ENCODE measurements at places on chromosomes 6 and 20.
A peak's percentile ranks its signal among the peaks of the same experiment; 100 is the strongest.

DNA sequence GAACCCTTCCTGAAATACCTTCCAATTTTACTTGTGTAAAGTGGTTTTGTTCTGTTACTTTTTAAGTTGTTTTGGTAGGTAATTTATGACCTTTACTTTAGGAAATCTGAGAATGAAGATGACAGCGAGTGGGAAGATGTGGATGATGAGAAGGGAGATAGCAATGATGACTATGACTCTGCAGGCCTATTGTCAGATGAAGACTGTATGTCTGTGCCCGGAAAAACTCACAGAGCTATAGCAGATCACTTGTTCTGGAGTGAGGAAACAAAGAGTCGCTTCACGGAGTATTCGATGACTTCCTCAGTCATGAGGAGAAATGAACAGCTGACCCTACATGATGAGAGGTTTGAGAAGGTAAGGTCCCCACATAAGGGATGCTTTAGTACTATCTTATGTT, 6.6 kb upstream of the ZC2HC1B start:
- DNase-seq, result no peak

- no peak for DNase-seq
Observed at GRCh38 chr6:169165561-169166300, 87.9 kb downstream of the THBS2 start.

- DNase-seq, result no peak
Observed at GRCh38 chr6:124334359-124334758, 530.7 kb downstream of the NKAIN2 start.

DNA sequence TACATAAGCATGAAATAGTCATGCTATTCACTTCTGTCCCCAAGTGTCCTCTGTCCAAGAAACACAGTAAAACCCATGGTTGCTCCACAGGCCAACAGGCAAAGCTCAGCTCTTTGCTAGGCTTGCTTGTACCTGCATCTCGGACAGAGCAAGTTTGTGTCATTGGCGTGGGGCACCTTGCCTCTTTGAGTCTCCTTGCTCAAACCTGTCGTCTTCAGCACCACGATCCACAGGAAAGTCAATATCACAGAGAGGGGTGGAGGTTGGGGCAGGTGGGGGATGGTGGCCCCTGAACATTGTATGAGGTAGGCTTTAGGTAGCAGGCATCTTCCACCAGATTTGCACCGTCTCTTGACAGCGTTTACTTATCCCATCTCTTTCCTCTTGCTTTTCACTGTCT, 4.1 kb upstream of the TMEM14B start:
- no peak for DNase-seq

DNA sequence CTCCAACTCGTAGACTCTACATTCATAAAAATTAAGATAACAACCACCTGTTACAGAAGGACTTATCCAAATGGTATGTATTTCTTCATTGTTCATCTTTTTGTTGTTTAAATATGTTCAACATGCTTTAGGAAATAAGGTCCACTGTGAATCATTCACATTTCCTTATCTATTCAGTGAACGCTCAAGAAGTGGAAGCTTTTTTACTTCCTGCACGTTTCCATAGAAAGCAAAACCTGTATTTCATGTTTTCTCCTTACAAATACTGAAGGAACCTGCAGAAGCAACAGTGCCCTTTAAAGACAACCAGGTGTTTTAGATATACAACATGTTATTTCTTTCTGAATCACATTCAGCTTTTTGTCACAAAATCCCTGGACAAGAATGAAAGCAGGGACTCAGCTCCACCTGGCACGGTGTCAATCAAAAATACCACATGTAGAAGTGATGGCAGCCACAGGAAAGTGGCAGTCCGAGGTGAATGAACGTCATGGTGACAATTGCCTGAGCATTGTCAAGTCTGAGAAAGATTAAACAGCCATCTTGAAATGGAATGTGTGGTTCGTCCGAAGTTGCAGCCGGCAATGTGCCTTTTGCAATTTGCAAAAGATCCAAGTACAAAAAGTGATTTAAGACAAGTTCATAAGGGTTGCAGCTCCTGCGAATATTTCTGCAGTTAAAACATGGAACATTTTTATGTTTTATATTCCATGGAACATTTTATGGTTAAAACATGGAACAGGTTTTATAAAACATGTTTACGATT, 66.7 kb upstream of the RIPOR2 start:
- DNase-seq, result no peak

GRCh38 chr20:41526327-41526726, 91.8 kb downstream of the CHD6 start:
- no peak for DNase-seq

DNA sequence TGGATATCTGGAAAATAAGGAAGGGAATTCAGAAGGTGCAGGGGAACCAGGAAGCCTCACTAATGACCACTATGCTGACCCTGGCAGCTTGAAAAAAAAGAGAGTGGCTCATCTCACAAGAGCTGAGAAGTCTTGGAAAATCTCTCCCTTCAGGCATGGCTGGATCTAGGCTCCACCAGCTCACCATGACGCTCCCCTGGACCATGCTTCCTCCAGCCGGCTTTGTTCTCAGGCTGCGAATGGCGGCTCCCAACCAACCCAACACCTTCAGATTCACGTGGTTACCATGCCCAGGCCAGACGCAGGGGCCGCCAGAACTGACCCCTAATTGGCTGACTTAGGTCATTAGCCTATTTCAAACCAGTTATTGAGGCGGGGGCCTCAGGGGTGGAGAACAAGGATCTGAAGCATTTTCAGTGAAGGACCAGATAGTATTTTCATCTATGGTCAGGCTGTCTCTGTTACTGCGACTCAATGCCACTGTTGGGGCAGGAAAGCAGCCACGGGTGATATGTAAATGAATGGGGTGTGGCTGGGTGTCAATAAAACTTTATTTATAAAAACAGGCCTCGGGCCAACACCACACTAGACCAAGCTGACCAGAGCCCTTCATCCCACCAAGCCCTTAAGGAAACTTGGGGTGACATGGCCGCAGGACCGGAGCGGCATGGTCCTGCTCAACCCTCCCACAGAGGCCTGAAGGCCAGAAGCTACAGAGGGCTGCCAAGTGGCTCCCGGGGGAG, 159.7 kb downstream of the TAF4 start:
- DNase-seq, result no peak

DNA sequence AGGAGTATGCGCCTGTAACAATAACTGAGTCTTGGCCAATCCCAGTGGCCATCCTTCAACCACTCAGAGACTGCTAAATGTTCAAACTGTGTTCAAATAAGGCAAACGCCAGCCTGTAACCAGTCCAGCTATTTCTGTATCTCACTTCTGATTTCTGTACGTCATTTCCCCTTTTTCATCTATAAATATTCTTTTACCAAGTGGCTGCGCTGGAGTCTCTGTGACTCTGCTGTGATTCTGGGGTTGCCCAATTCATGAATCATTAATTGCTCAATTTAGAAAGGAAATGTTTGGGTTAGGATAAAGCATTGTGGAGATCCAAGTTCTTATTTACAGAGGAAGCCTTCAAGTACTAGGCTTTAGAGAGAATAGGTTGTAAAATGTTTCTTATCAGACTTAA, 89.8 kb upstream of the UST start:
- no peak for DNase-seq

DNA sequence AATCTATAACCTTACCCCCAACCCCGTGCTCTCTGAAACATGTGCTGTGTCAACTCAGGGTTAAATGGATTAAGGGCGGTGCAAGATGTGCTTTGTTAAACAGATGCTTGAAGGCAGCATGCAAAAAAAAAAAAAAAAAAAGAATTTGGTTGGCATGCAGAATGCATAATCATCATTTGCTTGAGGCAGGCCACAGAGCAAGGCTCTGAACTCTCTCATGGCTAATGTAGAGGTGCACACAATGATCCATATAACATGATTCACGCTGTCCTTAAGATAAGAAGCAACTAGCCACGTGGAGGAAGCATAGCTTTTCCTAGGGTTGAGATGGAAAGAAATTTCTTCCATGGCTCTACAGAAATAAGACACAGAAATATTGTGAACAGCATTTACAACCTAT, 27.6 kb upstream of the RPN2 start:
- DNase-seq, result no peak

DNA sequence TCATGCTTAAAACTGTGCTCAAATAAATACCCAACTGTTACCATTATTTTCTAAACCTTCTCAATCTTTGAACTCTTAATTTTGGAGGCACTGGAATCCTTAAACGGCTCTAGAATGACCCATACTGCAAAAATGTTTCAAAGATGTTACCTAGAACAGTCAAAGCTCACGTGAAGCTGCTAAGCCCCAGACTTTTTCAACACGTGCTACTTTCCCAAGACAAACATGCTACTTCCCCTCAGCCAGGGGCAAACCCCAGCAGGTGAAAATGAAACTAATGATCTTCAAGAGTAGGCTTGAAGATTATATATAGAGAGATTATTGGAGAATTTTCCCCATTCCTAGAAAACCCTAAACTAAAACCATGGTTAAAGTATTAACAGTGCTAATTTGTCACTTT, 28.1 kb downstream of the HUS1B start:
- no peak for DNase-seq

- no peak for DNase-seq
Observed at GRCh38 chr6:44800171-44800783, 412.8 kb downstream of the CDC5L start.

GRCh38 chr6:12114055-12114503, 102.0 kb downstream of the HIVEP1 start:
- no peak for DNase-seq

GRCh38 chr20:50193199-50193835, 2.7 kb downstream of the CEBPB start:
- peak; percentile 36 for DNase-seq

Data from hematopoietic multipotent progenitor cell treated with erythropoietin and hydrocortisone succinate and interleukin-3 and kit ligand, for 15 days (in vitro differentiated cells).